Smooth muscle cell of the brain vasculature (primary cell): ENCODE measurements at places on chromosomes 12 and 14.
A peak's percentile ranks its signal among the peaks of the same experiment; 100 is the strongest.

DNA sequence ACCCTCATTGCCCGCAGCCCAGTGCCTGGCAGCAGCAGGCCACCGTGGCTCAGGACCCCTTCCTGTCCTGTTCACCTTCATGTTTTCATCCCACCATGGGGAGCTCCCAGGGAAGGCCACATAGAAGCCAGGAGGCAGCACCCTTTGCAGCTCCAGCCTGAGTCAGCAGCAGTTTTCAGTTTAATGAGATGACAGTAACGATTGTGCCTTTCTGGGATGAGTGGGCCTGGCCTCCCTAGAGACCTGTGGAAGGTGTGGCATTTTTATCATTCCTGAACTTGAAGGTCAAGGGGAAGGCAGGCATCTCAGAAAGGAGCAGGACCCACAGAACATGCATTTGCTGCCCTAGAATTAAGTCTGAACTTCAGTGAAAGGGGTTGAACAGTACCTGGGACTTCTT lies 532.8 kb downstream of the FUT8 start:
- no peak for DNase-seq

DNA sequence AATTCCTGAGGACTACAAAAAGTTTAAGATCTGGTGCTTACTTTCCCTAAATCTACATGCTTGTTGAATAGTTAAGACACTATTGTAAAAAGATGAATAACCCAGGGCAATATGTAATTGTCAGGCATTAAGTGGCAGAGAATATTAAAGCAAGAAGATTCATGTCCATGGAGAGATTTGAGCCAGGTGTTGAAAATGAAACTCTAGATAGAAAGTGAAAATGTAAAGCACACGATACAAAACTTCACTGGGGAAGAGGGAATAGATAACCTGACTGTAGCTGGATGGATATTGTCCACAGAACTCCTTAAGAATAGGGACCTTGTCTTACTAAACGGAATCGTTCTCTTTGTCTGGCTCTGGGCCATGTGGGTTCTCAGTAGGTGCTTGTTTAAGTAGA lies 5.0 kb downstream of the CAND1 start:
- DNase-seq: no peak

GRCh38 chr12:28033538-28033915 lies 61.0 kb upstream of the PTHLH start:
- no peak for DNase-seq

- no peak for DNase-seq
Observed at GRCh38 chr12:94433744-94434143, 25.9 kb downstream of the CEP83 start.

DNA sequence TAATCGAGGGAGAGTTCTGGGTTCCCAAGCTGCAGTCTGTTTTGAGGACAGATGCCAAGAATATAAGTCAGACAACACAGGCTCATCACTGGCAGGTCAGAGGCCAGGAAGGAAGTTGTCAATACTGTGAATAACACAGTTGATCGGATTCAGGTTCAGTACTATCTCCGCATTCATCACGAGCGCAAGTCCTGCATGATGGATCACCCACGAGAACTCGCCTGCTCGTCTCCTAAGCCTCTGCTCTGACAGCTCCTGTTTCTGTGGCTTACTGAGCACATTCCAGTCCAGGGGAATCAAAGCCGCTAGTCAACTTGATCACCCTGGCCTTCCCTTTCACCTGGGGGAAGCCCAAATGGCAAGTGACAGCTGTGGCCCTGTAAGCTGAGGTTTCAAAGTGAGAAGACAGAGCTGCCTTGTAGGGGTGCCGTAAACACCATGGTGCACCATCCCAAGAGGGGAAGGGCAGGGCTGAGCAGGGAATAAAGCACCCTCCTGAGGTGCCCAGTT lies 60.1 kb upstream of the DICER1 start:
- no peak for DNase-seq

- peak; percentile 67 for DNase-seq
Observed at GRCh38 chr14:54653712-54654469, 87.0 kb downstream of the SAMD4A start.

- DNase-seq: no peak
Observed at GRCh38 chr12:115859231-115859630, 418.3 kb downstream of the MED13L start.
